ENCODE measurements at places on chromosomes 2 and 18.

GRCh38 chr2:197080578-197081216, 154.2 kb upstream of the PGAP1 start:
- DNase-seq, result no peak

DNA sequence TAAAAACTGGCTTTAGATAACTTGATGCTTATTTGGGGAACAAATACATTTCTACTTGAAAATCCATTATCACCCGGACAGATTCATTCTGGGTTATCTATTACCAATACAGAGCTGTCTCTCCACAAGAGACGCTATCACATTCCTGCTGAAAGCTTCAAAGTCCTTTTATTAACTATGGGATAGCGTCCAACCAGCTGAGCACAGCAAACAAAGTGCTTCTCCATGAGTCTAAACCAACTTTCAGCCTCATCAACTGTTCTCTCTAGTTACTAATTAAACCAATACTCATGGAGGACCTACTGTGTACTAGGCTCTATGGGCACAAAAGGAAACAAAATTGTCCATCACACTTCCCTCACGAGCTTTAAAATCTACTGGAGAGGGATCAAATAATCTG, 132.8 kb downstream of the L3MBTL4 start:
- DNase-seq, result no peak

DNA sequence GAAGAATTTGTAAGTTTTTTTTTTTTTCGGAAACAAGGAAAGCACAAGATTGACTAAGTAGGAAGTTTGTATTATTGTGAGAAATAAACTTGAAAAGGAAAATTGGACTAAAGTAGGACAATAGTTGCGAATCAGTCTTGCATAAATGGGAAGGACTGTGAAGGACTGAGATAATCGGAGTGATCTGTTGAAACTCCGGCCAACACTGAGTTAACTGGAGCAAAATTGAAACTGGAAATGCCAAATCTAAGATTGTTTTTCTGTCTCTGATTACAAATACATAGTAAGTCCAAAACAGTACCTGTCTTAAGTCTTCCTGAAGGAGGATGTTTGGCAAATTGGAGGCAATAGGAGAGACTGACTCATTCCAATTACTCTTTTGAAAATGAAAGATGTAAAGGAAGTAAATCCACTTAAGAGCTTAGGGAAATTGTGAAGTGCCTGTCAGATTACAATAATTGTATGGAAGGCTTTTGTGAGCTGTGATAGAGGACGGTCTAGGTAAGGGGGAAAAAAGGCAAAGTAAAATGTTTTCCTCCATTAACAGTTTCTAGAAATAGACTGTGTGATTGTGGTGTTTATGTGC, 204.9 kb upstream of the CYRIA start:
- DNase-seq, result no peak

GRCh38 chr2:86592547-86593230, 29.4 kb upstream of the CHMP3 start:
- DNase-seq, result no peak

DNA sequence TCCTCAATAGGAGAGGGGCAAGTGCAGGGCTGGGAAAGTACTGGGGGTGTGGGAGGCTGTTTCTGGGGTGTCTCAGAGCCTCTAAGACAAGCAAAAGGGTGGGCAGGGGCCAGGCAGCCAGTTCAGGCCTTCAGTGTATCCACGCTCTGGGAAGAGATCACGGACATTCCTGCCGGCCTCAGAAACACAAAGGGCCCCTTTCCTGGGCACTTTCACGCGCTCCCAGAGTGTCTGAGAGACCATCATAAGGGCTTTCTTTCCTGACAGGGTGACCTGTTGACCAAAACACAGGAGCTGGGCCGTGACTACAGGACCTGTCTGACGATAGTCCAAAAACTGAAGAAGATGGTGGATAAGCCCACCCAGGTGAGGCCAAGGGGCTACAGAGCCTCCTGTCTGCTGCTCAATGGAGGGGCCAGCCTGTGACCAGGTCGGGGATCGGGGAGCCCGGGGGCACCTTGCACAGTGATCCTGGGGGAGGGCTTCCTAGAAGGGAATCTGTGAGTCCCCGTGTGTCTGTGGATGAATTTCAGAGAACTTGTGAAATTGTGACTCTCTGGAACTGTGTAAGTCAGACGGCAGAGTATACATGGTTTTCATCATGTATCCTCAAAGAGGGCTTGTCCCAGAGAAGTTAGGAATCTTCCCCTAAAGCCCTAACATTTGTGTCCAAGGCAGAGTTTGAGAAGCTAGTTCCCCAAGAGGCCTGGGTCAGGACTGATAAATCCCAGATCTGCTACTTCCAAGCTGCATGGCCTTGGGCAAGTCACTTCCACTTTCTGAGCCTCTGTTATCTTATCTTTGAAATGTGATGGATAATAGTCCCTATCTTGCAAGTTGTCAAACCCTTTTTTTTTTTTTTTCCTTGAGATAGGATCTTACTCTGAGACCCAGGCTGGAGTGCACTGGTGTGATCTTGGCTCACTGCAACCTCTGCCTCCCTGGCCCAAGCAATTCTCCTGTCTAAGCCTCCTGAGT, 1.8 kb downstream of the GNLY start:
- no peak for DNase-seq

GRCh38 chr2:62706721-62707521, 1.4 kb downstream of the EHBP1 start:
- no peak for DNase-seq

DNA sequence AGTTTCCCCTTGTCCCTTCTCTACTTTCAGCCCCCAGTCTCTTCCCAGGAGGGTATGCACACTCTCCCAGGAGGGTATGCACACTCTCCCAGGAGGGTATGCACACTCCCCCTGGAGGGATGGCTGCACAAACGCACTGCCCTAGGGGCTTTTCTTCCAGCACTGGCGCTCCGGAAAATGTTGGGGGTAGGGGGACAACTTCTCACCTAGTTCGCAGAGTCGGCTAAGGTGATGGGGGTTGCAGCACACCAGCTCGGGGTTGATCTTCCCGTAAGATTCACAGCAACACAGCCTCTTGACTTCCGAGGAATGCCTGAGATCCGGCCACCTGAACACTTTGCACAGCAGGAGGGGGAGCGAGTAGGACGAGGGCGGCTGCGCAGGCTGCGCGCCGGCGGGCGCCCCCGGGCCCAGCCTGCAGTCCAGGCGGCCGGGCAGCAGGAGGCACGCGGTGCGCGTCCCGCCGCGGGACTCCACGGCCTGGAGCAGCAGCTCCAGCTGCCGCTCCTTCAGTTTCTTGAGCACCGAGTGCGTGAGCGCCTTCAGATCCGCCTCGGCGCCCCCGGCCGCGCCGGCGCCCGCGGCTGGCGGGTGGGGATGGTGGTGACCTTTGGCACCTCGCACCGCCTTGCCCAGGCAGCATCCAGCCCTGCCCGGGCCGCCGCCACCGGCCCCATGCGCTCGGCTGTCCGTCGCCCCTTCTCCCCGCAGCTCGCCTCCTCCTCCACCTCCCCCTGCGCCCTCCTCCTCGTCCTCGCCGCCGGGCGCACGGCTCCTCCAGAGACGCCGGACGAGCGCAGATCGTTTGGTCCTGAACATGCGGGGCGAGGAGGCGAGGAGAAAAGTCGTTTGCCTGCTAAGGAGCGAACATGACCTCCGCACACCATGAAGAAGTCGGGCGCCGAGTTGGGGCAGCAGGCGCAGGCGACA, 894 bp downstream of the SMAD7 start:
- peak; percentile 36 for DNase-seq

- no peak for DNase-seq
These were observed 270.9 kb upstream of the TCF4 start for GRCh38 chr18:55858661-55859515.

- DNase-seq, result no peak
These were observed 45.5 kb upstream of the SCN7A start for GRCh38 chr2:166539340-166540162.

DNA sequence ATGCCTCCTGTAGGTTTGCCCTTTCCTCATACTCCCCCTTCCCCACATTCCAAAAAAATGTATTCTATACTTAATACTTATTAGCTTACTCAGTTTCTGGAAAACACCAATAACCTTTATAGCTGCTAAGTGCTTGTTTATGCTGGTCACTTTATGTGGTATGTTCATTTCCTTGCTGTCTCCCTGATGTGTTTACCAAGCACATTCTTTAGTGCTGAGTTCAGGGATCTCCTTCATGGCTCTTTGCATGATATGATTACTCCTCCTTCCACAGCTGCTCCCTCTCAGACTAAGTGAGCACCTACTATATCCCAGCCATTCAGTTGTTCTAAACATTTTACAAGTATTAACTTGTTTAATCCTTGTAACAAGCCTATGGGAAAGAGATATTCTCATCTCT, 698.3 kb upstream of the FANCL start:
- no peak for DNase-seq

DNA sequence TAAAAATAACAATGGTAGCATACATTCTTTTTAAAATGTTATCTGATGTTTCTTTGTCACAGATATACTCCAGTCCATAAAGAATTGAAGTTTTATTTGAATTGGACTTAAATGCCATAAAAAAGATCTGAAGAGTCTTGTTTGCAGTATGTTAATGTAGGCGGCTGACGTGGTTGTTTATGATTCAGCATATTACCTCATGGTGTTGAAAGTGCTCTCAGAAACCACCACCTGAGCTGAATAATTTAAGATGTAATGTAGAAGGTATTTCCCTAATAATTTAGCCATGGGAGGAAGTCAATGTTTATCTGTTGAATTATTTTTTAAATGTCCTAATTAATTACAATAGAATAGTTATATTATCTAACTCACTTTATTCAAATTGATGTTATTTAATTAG, 58.6 kb upstream of the CHN1 start:
- DNase-seq, result no peak

GRCh38 chr2:157032017-157032416, 225.5 kb upstream of the GALNT5 start:
- DNase-seq, result no peak

DNA sequence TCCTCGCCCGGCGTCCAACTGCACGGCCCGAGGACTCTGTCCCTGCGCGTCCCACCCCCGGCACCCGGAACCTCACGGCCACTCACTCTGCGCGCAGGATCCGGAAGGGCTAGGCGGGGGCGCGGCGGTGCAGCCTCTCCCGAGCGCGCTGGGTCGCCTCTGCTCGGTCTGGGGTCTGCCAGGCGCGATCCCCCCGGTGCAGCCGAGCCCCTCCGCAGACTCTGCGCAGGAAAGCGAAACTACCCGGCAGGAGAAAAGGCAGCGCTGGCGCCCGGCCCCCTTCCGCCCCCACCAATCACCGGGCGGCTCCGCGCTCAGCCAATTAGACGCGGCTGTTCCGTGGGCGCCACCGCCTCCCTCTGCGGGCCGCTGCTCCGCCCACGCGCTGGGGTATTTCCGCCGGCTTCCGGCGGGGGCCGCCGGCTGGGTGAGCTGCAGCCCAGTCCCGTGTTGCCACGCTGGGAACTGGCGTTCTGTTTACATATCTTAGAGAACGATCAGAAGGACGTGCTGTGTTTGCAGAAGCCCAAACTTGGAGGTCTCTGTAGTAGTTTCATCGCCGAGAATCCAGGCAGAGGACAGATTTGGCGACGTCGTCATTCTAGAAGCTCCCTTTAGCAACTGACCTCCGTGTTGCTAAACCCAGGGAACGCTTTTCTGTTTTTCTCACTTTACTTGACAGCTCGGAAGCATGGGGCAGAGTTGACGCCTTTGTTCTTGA, at the start of gene STAT1:
TSS of gene STAT1 (minus strand) at position 240 of the 721 bp plus-strand sequence. CDS start 4,168 bp downstream, outside the sequence.
- peak; percentile 97 for DNase-seq

- peak; percentile 49 for DNase-seq
These were observed 1.8 kb upstream of the NFATC1 start for GRCh38 chr18:79393635-79394533.

DNA sequence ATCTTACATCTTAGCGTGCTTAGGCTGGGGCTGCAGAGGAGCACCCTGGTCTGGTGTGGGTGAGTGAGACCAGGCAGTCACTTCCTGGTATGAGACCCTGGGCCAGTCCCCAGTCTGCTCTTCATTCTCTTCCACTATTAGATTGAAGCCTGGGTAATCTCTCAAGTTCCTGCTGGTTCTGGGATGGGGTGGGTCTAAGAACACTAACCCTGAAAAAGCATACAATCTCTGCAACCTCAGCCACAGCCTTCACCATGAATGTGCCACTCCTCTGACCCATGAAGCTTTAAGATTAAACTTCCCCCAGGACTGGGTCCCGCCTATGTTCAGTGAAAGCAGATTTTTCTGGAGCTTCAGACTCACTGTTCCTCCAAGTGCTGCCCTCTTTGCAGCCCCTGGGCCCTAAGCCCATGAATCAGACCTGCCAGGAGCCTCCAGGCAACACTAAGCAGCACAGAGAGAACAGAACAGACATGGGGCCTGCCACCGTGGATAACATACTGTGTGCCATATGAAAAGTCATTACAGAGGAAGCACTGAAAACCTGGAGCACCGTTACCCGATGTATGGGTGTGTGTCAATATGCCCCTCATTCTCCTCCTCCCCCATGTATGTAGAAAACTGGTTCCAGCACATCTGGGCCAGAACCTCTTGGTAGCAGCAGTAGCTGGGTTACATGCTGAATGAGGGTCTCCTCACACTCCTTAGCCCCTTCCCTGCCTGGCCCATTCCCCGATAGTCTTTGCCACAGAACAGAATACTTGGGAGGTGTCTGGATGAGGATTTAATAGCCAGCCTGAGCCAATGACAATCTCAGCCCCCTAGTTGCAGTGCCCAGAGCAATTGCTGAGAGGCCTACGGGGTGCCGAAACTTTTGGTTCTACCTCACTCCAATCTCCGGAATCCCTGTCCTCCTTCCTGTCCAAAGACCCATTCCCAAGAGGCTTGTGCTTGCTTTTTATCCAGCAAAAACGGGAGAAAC, 2.7 kb upstream of the SIX2 start:
- no peak for DNase-seq

DNA sequence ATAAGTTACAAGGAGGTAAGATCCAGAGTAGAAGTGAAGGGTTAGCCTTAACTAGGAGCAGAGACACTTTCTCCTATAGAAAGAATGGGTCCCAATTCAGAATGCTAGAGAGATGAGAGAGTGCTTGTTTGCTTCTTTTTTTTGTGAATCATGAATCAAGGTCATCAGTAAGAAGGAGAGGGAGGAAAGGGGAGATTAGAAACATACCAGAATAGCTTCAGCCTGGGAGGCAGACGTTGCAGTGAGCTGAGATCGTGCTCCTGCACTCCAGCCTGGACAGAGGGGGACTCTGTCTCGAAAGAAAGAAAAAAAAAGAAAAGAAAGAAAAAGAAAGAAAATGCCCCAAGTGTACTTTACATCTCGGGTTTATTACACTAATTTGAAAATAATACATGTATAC, 55.8 kb upstream of the SLC35F5 start:
- no peak for DNase-seq

- DNase-seq, result no peak
These were observed 42.0 kb upstream of the ZDBF2 start for GRCh38 chr2:206232287-206233035.

DNA sequence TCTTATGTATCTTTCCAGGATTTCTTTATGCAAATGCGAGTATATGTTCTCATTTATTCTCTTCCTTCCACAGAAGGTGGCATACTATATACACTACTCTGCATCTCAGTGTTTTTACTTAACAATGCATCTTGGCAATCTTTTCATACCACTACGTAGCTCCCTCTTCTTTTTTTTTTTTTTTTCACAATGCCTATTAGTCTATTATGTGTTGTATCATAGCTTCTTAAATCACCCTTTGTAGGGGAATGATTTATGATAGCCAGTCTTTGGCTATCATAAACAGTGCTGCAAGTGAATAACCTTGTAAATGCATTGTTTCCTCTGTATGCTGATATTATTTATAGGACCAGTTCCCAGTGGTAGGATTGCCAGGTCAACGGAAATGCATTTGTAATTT, 204.2 kb downstream of the BABAM2 start:
- no peak for DNase-seq
